ENCODE measurements at places on chromosomes 6 and 20. TPM values are rescaled to one million over a fixed set of nuclear protein-coding genes. Genes with fewer than 3 reads are reported as not detected.

GRCh38 chr6:29851190-29851589, 23.6 kb downstream of the HLA-G start:
- no peak for DNase-seq

DNA sequence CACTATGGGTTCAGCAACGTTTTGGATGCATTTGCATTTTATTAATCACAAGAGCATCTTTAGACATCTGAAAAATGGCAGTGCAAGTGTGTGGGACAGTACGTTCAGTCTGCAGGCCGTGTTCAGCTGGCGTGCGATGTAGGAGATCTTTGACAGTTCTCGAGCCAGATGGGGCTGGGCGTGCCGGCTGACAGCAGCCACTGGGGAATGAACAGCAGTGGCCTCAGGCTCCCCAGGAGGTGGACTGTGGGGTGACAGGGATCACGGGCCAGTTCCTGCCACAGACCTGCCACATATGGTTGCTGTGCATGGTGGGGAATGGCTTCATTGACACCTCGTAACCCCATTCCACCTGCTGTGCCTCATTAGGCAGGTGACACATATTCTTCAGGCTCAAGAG, 16.4 kb upstream of the MLN start:
- no peak for DNase-seq

DNA sequence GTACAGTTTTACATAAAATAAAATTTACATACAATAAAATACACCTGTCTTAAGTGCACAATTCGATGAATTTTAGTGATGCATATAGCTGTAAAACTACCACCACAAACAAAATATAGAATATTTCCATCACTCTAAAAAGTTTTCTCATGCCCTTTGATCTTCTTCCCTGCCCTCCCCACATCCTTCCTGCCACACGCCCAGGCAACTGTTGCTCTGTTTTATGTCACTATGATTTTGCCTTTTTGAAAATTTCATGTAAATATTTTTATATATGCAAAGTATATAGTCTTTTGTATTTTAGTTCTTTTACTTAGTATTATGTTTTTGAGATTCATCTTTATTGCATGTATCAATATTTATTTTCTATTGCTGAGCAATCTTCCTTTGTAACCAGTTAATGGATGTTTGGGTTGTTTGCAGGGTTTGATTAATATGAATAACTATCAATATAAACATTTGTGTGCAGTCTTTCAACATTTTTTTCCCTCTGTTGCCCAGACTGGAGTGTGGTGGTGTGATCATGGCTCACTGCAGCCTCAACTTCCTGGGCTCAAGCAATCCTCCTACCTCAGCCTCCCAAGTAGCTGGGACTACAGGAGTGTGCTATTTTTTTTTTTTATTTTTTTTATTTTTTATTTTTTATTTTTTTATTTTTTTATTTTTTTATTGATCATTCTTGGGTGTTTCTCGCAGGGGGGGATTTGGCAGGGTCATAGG, 23.8 kb upstream of the SAMHD1 start:
- DNase-seq = no peak

DNA sequence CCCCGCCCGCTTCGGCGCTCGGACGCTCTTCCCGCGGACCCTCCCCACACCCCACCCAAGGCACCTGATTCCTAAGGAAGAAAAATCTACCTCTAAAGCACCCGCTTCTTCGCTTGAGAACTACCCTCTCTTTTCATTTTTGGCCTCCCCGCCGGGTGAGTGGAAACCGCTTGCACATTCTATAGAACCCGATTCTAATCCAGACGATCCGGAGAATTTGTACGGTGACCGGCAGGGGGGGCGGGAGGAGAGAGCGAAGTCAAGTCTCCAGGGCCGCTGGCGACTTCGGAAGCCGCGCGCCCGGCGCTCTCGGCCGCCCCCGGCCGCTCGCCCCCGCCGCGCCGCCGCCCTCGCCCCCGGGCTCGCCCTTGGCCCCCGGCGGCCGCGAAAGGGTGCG, at the start of gene RBM24:
TSS of gene RBM24 (plus strand) at position 262 of the 397 bp plus-strand sequence. CDS start 221 bp downstream, outside the sequence.
- DNase-seq = no peak

GRCh38 chr6:57215260-57215659, 6.8 kb downstream of the RAB23 start:
- no peak for DNase-seq

GRCh38 chr6:7124636-7125035, 16.9 kb downstream of the RREB1 start:
- no peak for DNase-seq

GRCh38 chr20:7723284-7723683, 217.0 kb downstream of the HAO1 start:
- DNase-seq = no peak

DNA sequence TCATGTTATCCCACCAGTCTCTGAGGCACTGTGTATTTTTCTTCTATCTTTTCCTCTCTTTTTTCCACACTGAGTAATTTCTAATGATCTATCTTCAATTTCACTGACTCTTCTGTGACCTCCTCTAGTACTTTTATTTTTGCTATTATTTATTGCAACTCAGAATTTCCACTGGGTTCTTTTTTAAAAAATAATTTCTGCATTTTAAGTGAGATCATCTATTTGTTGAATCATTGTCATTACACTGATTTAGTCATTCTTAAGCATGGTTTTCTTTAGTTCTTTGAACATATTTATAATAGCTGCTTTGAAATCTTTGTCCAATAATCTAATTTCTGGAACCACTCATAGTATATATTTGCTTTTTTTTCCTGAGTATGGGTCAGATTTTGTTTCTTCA, 96.7 kb upstream of the SLC22A16 start:
- DNase-seq = no peak

DNA sequence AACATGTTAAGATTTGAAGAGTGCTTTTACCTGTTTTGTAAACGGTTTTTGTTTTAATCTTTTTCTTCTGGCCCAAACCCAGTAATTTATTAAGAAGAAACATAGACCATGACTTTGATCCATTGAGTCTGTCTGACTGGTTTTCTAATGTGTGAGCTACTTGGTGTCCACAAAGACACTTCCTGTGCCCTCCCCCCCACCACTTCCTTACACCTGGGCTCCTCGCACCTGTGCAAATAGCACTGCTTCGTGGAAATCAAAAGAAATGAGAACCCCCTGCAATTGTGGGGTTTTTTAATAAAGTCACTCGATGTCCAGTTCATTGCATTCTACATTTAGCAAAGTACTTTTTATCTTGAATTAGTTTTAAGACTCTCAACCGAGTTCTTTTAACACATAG, 65.5 kb downstream of the SMOC2 start:
- no peak for DNase-seq

DNA sequence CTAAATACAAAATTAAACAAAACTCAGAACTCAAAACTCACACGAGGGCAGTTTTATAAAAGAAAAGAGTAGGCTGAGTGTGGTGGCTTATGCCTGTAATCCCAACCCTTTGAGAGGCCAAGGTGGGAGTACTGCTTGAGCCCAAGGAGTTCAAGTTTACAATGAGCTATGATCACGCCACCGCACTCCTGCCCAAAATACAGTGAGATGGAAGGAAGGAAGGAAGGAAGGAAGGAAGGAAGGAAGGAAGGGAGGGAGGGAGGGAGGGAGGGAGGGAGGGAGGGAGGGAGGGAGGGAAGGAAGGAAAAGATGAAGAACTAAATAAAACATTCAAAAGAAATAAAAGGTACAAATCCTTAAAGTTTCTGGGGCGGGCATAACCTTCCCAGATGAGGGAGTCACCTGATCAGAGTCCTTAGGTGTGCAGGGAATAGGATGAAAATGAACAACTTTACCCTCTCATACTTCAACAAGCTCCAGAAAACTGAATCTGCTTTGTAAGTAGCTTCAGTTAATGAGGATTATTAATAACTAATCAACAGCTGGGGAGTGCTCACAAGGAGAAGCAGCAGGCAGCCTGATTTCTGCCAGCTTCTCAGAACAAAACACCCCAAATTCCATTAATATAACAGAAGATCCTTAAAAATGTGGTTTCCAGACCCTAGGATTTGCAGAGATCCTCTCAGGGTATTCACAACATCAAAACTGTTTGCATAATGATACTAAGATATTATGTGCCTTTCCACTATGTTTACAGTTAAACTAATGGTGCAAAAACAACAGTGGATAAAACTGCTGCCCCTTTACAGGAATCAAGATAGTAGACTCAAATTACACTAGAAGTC, 21.8 kb downstream of the LMBRD1 start:
- no peak for DNase-seq

DNA sequence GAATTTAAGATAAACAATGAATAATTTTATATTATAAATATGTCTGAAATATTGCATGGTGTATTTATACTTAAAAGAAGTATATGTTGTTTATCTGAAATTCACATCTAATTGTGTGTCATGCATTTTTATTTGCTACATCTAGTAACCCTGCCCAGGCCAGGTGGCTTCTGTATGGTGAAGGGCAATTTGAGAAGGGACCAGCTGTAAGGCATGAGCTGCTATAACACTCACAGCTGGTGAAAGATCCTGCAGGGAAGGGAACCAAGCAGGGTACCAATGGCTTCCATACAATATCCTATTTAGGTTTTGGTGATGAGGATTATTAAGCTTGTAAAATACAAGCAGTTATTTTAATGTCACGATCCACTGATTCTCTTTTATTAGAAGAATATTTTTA, 921.8 kb upstream of the GJE1 start:
- DNase-seq = no peak

GRCh38 chr6:41038205-41038604, 816 bp downstream of the UNC5CL start:
- no peak for DNase-seq

DNA sequence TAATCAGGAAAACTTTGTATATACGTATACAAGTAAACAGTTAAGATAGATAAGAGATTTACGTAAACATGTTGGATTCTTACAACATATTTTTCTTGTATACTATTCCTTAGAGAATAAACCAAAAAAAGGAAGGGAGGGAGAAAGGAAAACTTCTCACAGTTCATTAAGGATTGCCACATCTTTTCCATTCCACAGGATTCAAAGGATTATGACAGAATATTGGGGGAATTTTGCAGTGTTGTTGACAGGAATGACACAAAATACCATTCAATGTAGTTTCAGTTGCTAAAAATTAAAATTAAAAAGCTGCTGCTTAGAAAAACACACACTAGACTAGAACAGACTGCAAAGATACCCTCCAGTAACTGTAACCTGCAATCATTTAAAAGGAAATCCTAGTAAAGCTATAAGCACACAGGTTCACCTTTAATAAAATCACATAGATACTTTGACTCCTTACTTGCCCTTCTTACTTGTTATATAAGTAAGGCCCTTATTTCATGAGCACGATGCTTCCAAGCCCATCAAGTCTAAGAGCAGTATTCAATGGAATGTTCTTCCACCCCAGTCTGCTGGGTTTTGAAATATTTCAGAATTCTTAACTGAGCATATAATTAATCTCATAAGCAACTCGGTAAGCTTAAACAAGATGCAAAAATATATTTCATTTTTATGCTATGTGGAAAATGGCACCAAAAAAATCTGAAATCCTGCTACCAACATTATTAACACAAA, 107.8 kb downstream of the SMLR1 start:
- no peak for DNase-seq

DNA sequence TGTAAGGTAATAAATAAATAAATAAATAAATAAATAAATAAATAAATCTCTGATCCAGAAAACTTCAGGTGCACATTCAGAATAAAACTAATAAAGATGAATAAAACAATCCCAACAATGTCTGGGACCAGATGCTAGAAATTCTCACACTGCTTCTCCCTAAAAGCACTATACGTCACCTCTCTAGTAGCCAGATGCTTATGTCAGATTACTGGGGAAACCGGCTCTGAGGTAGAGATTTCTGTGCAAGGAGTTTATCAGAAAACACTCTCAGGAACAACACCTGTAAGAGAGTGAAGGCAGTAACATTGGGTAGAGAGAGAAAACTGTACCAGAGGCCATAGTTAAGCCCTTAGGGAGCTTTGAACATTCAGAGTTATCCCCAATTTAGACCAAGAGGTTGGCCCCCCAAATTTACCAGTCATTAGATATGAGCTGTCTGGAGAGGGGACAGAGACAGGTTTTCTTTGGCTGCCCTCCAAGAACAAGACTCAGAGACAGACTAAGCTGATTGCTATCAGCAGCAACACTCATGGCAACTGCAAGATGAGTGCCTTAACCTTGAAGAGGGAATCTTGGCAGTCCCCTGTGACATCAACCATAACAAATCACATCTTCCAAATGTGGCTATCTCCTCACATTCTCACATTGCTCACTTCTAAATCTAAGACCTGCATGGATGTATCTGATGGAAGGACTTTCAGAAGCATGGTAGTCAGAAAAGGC, 151.2 kb upstream of the BMP5 start:
- no peak for DNase-seq

GRCh38 chr6:8182902-8183665, 80.7 kb upstream of the EEF1E1 start:
- no peak for DNase-seq

GRCh38 chr20:46552460-46553420, 2.3 kb upstream of the OCSTAMP start:
- no peak for DNase-seq

- no peak for DNase-seq
Observed at GRCh38 chr6:1735239-1735803, 125.6 kb downstream of the FOXC1 start.

DNA sequence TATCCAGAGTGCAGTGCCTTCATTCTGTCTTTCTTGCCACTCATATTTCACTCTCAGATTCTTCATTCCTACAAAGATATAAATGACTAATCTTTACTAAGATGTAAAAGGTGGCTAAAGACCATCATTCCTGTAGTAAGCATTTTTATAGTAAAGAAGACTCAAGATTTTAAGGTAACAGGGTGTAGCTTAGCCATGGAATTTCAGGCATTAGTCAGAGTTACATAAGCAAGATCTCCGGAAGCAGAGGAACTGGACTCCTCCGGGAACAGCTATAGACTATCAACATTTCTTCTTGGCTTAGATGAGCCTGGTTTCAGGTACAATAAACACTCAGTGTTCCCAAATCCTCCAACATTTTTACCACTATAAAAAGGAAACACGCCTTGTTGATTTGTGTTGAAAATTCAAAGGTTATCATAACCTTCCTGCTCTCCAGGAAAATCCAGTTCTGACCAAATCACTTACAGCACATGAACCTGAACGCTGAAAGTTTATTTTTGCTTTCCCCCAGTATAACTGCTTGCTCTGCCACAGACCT, 23.7 kb downstream of the SERPINB1 start:
- no peak for DNase-seq

GRCh38 chr6:24357336-24358218, at the start of gene DCDC2:
DCDC2 (minus strand) TSS chr6:24358059; CDS start chr6:24357750, 309 bp downstream.
- DNase-seq = no peak

- DNase-seq = no peak
Observed at GRCh38 chr6:69390125-69390524, 406.7 kb downstream of the LMBRD1 start.

- DNase-seq = no peak
Observed at GRCh38 chr20:61597996-61598395, 345.9 kb downstream of the CDH4 start.

DNA sequence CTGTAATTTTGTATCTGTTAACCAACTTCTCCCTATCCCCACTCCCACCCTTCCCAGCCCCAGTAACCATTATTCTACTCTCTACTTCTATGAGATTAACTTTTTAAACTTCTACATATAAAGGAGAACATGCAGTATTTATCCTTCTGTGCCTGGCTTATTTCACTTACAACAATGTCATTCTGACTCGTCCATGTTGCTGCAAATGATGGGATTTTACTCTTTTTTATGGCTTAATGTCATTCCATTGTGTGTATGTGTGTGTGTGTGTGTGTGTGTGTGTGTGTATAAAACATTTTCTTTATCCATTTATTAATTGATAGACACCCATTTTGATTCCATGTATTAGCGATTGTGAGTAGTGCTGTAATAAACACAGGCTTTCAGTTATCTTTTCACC, 76.1 kb downstream of the COL19A1 start:
- no peak for DNase-seq

Gene MCUR1
- total RNA-seq = 13.8 TPM

Gene PSMB1
- 328 TPM for total RNA-seq

Gene RSPH4A
- total RNA-seq = 0.63 TPM

Gene SPAG4
- total RNA-seq = 9.4 TPM

Gene NR2E1
- not detected for total RNA-seq
